ENCODE measurements at places on chromosomes 12 and 14.

- no peak for DNase-seq
Measured at GRCh38 chr12:105740970-105741725, 397.6 kb downstream of the NUAK1 start.

GRCh38 chr14:69692594-69692993 lies 74.3 kb upstream of the SRSF5 start:
- DNase-seq, result no peak

- no peak for DNase-seq
Measured at GRCh38 chr14:67241411-67242167, at the start of gene PALS1. PALS1 (plus strand) TSS chr14:67241435; CDS start chr14:67279171, 37,736 bp downstream.

DNA sequence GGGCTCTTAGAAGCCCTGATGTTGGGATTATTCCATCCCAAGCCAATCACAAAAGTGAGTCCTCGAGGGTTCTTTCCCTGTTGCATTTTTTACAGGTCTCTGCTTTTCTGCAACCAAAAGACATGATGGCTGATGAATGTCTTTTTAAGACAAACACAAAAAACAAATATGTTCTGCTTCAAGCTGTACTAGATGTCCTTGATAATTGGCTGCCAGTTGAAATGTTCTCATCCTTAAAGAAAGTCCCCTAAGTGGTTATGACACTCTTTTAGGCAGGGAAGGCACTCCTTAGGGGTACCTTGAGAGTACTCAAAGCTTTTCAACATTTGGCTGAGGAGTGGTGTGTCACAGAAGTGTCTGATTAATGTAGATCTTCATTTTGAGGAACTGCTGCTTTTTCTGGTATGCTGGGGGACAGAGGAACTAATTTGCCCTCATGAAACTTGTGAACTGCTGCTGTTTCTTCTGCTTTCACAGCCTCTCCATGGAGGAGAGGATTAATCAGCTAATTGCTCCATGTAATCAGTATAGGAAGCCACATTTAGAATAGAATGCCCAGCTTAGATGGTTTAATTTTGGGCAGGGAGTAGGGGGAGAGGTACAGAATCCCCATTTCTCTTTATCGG lies 22.8 kb upstream of the IGF1 start:
- DNase-seq, result no peak

DNA sequence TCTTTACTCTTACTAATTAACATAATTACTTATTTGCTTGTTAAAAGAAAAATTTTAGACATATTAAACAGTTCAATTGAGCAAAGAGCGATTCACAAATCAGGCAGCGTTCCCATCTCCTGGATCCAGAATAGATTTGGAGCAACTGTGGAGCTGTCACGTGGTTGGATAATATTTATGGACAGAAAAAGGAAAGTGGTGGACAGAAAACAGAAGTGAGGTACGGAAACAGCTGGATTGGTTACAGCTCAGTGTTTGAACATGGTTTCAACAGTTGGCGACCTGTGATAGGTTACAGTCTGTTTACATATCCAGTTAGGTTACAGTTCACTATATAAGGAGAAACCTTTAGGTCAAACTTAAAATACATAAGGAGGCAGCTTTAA lies 19.7 kb upstream of the FAM234B start:
- DNase-seq, result no peak

- DNase-seq, result no peak
Measured at GRCh38 chr12:130948136-130948535, 5.6 kb upstream of the ADGRD1 start.

DNA sequence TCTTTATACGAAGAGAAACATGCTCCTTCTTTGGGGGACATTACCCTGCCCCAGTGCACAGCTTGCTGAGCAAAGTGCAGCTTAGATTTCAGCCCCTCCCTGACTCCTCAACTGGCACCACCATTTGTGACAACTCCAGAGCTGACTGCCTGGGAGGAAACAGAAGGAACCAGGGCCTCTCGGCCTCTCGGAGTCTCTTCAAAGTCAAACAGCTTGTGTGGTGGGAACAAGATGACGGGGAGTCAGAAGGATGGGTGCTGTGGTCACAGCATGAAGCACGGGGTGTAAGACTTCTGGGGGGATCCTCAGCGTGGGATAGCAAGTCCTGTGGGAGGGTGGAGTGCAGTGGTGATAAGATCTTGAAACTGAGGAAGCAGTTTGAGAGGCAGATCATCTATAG lies 123.5 kb upstream of the BCL2L14 start:
- no peak for DNase-seq

DNA sequence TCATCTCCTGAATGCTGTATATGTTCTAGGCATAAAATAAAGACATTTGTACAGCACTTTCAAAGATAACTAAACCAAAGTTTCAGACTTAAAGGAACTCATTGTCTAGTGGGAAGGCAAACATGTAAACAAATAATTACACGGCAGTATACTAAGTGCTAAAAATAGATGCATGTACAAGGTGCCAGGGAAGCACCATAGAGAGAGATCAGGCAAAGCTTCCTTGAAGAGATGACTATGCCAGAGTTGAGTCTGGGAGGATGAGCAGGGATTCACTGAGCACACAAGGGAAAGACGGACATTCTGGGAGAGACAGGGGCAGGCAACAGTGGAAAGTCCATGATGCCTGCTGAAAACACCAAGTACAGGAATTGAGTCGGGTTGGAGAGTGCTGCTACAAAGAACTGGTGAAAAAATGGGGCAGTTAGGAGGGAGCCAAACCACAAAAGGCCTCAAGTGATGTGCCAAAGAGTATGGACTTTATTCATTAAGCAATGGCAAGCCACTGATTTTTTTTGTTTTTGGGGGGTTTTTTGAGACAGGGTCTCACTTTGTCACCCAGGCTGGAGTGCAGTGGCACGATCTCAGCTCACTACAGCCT lies 26.8 kb downstream of the ANKS1B start:
- DNase-seq, result no peak

- no peak for DNase-seq
Measured at GRCh38 chr12:58884916-58885315, 35.4 kb downstream of the LRIG3 start.

- DNase-seq, result no peak
Measured at GRCh38 chr14:63867933-63868921, 15.4 kb downstream of the SYNE2 start.

DNA sequence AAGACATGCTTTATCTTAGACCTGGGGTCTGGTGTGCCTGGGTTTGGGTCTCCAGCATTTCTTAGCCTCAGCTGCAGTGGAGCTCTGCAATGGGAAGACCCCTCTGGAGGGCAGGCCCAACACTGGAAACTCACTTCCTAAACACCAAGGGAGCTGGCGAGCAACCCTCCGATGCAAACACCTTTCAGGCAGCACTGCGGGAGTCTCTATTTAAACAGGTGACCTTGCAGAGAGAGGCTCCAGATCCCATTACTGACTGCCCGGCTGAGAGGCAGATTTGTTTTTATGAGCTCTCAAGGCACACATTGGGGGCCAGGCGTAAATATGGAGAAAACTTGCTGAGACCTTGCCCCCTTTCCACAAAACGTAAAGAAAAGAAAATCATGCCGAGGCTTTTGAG lies 195.5 kb downstream of the PAX9 start:
- DNase-seq, result no peak

GRCh38 chr12:82479511-82479910 lies 121.2 kb downstream of the METTL25 start:
- DNase-seq, result no peak

- DNase-seq, result no peak
Measured at GRCh38 chr12:24639641-24640040, 309.3 kb downstream of the BCAT1 start.

- no peak for DNase-seq
Measured at GRCh38 chr12:94379479-94380113, 80.1 kb downstream of the CEP83 start.

GRCh38 chr12:25518512-25518911 lies 34.6 kb downstream of the LMNTD1 start:
- DNase-seq, result no peak

- DNase-seq, result peak; percentile 84
Measured at GRCh38 chr12:6241495-6241894, 41.3 kb downstream of the CD9 start.

DNA sequence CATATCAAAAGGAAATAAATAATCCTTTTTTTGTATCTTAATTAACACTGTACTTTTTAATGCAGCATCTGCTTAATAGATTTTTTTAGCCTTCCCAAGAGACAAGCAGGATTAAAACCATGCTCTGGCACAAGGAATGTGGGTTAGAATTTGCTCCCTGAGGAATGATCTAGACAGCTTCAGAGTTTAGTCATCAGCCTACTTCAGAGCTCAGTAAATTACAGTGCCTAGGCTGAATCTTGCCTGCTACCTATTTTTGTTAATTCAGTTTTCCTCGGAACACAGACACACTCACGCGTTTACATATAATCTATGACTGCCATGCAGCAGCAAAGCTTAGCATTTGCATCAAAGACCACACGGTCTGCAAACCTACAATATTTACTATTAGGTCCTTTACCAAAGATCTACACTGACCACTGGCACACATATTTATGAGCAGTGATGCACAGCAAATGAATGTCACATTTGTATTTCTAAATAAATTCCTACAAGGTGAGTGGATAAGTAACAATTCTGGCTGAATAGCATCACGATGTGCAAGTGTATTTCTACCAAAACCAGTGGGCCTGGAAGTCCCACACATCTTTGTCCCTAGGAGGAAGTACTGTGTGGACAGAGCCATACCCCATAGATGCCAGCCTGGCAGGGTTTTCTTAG lies 309.8 kb upstream of the TMEM132C start:
- no peak for DNase-seq

GRCh38 chr14:58882577-58883018 lies 244.8 kb downstream of the DACT1 start:
- no peak for DNase-seq

DNA sequence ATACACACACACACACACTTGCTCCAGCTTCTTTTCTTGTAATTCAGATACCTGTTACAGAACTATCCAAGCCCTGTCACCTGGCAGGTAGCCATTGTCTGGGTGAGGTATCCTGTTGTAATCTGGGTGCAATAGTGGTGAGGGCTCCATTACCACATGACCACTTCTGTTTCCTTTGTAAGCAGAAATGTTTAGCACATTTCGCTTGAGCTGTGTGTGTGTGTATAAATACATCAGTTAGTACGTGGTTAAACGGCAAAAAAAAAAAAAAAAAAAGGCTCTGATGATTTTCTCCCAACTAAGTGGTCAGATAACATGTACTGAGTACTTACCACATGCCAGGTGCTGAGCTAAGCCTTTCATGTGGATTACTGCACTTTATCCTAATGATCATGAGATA lies 129.3 kb upstream of the SSTR1 start:
- no peak for DNase-seq

- DNase-seq, result no peak
Measured at GRCh38 chr14:77314043-77314442, 6.6 kb downstream of the POMT2 start.

- DNase-seq, result no peak
Measured at GRCh38 chr14:46496409-46496808, 155.2 kb downstream of the RPL10L start.

DNA sequence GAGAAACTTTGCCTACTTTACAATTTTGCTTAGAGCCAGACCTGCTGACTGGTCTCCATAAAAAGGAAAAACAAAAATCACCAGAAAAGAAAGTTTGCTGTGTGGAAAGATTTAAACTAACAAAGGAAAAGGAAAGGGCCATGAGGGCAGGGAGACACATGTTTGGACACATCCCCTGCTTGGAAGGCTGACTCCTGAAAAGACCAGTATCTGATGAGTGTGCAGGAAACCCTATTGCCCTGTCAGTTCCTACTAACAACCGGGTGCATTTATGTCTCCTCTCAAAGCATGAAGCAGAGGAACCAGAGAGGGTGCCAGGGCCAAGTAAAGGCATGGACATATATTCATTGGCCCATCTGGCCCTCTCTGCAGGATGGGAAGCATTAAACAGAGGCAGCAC lies 7.0 kb upstream of the STAB2 start:
- no peak for DNase-seq

DNA sequence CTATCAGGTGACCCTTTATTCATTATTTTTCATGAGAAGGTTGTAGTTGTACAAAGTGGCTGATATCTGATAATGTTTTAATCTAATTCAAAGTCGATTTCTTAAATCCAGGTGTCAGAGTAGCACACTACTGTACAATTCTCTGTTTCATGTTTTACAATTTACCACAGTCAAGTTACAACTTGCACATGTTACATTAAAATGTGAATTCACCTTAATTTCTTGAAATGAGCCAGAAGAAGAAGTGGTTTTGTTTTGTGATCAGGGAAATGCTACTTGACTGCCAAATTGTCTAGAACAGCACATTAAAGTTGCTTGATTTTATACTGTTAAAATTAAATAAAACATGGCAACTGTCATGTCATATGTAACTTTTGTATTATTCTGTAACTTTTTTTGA lies 23.2 kb downstream of the LRRK2 start:
- no peak for DNase-seq

DNA sequence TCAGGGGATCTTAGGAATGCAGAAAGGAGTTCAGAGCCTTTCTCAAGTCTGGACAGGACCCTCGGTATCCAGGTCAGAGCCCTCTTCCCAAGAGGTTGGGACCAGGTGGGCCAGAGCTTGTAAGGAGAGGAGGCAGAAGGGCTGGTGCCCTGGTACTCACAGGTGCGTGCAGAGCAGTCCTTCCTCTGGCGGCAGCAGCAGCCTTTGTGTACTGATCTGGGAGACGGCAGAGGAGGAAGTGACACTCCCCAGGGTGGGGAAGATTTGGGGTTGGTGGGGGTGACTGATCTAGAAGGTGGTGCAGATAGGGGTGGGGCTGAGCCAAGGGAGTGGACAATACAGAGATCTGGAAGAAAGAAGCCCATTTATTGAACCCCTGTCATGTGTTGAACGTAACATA lies at the start of gene ITGB7:
ITGB7 (minus strand) TSS at position 210 of the 400 bp plus-strand sequence. CDS start 6,808 bp downstream, outside the sequence.
- DNase-seq, result peak; percentile 83

- no peak for DNase-seq
Measured at GRCh38 chr12:121748571-121749265, 36.2 kb downstream of the TMEM120B start.

DNA sequence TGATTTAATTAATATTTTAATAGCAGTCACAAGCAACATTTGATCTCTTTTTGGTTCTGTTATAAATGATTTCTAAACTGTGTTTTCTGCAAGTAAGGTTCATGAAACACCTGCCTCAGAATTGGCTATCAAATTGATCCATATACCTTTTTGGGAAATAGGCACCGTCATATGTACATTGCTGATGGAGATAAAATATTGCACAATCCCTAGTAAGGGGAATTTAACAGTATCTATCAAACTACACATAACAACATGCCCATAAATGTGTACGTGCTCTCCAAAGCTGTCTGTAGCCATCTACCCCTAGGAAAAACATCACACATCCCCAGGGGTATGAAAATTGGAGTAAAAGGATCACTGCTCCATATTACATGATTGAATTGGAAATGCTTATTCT lies 167.3 kb upstream of the CPNE8 start:
- DNase-seq, result no peak

GRCh38 chr12:31589904-31590641 lies 863 bp downstream of the DENND5B start:
- peak; percentile 77 for DNase-seq

GRCh38 chr14:87567618-87568295 lies 425.2 kb downstream of the GALC start:
- no peak for DNase-seq

- no peak for DNase-seq
Measured at GRCh38 chr12:27551172-27551840, 27.3 kb downstream of the PPFIBP1 start.
